Chondrocyte (in vitro differentiated cells): ENCODE measurements at places on chromosomes 1 and 21. TPM values are rescaled to one million over a fixed set of nuclear protein-coding genes. Genes with fewer than 3 reads are reported as not detected.

The TAS1R1 gene
- not detected in 3 replicates for total RNA-seq

The SDE2 gene
- total RNA-seq: 20.8 to 21.9 TPM (median 21.5 TPM) in 3 replicates

The ERG gene
- 33.4 to 39.8 TPM (median 34.8 TPM) in 3 replicates for total RNA-seq

The OR2T11 gene
- not detected in 3 replicates for total RNA-seq

The PLA2G2D gene
- not detected in 3 replicates for total RNA-seq

The ALDH4A1 gene
- 9.3 to 15.0 TPM (median 14.2 TPM) in 3 replicates for total RNA-seq

The SH3D21 gene
- total RNA-seq: 9.4 to 15.0 TPM (median 10.8 TPM) in 3 replicates

The RHOU gene
- total RNA-seq: 3.8 to 6.0 TPM (median 5.9 TPM) in 3 replicates

The CLEC20A gene
- not detected in 3 replicates for total RNA-seq

The USP16 gene
- total RNA-seq: 20.9 to 27.0 TPM (median 22.5 TPM) in 3 replicates

The NEK2 gene
- 2.3 to 4.1 TPM (median 3.2 TPM) in 3 replicates for total RNA-seq

The DENND2D gene
- 0.25 TPM in 1 of 3 replicates, not detected in the others for total RNA-seq

The LUZP1 gene
- 55.5 to 67.7 TPM (median 58.0 TPM) in 3 replicates for total RNA-seq

The PLXNA2 gene
- total RNA-seq: 22.0 to 37.9 TPM (median 24.9 TPM) in 3 replicates

The KPRP gene
- not detected in 3 replicates for total RNA-seq

The CHIA gene
- not detected in 3 replicates for total RNA-seq

The ABL2 gene
- 23.1 to 29.9 TPM (median 24.5 TPM) in 3 replicates for total RNA-seq

The RIMS3 gene
- 4.8 to 26.3 TPM (median 26.0 TPM) in 3 replicates for total RNA-seq

The TTC39A gene
- total RNA-seq: 1.4 to 4.0 TPM (median 2.3 TPM) in 3 replicates

The ETNK2 gene
- total RNA-seq: 10.2 to 30.2 TPM (median 10.5 TPM) in 3 replicates

The DIP2A gene
- 27.9 to 37.0 TPM (median 30.3 TPM) in 3 replicates for total RNA-seq

The NTMT2 gene
- not detected in 3 replicates for total RNA-seq

The PLA2G2A gene
- total RNA-seq: not detected in 3 replicates
